ENCODE measurements at places on chromosomes 4 and X.

DNA sequence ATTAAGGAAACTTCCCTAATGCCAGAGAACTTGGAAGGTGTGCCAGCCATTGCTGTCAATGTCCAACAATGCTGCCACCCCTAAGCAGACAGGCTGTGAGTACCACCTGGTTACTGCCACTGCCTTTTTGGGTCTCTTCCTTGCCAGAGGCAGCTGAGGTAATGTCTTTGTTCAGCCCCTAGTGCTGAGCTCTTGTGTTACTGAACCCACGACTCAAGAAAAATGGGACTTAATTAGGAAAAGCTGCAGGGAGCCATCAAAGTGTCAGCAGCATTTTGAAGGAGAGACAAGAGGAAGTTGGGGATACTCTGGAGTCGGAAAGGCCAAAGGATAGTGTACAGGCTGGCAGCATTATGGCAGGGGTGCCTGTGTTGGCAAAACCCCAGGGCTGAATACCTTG is 283.7 kb downstream of the AFF2 start:
- DNase-seq: no peak

- DNase-seq: no peak
These were observed 66.0 kb downstream of the CPEB2 start for GRCh38 chr4:15068298-15068697.

- DNase-seq: no peak
These were observed 6.6 kb downstream of the PLP1 start for GRCh38 chrX:103783196-103783595.

- peak; percentile 13 for DNase-seq
These were observed 294.3 kb upstream of the BOD1L1 start for GRCh38 chr4:13921805-13922204.

GRCh38 chr4:86910369-86910768 is 18.1 kb upstream of the C4orf36 start:
- no peak for DNase-seq

DNA sequence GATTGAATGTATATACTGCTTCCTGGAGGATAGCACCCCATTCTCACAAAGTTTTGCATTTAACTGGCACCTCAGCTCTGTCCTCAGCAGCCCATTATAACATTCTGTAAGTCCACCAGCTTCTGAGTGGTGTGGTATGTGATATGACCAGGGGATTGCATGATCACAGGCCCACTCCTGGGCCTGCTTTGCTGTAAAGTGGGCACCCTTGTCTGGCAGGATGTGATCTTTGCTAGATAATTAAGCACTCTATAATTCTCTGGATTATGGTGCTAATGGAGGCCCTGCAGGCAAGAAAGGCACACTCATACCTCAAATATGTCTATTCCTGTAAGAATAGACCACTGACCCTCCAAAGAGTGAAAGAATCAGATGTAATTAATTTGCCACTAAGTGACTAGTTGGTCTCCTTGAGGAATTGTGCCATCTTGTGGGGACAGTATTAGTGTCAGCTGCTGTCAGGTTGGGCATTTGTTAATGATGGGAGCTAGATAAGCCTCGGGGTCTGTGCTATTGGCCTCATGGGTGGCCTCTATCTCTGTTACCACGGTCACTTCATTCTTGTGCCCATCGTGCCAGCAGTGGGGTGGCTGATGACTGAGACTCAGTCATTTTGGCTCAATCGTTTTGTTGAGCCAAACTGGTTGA is 2.2 kb upstream of the CFI start:
- DNase-seq: no peak

DNA sequence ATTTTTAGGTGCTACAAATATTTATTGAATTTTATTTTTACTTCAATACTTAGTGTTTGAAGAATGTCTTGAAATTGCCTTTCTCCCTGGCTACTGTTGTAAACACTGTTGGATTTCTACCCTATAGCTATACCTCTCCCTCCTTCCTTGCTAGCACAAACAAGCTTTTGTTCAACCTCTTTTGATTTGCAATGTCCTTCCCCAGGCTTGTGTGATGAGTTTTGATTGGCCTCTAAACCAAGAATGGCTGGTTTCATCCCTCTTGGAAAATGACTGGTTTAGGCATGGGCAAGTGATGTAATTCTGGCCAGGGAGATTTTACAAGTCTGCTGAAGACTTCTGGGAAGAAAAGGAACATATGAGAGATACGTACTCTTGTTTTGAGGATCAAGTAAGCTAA is 25.3 kb upstream of the SLITRK2 start:
- no peak for DNase-seq

DNA sequence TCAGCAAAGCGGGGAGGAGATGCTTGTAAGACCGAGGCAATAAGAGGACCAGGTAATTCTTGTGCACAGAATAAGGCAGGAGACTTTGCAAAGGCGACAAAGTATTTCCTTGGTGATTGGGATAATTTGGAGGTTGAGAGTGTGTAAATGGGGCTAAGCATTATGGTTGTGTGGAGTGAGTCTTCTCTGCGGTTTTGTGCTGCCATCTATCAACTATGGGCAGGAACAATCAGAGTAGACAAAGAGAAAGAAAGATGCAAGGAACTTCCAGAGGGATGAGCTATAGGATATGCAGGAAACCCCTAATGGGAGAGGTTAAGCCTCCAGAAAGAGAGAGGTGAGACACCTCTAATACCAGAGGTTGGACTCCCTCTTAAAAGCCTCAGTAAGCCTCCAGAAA is 339.8 kb downstream of the PAPSS1 start:
- no peak for DNase-seq

DNA sequence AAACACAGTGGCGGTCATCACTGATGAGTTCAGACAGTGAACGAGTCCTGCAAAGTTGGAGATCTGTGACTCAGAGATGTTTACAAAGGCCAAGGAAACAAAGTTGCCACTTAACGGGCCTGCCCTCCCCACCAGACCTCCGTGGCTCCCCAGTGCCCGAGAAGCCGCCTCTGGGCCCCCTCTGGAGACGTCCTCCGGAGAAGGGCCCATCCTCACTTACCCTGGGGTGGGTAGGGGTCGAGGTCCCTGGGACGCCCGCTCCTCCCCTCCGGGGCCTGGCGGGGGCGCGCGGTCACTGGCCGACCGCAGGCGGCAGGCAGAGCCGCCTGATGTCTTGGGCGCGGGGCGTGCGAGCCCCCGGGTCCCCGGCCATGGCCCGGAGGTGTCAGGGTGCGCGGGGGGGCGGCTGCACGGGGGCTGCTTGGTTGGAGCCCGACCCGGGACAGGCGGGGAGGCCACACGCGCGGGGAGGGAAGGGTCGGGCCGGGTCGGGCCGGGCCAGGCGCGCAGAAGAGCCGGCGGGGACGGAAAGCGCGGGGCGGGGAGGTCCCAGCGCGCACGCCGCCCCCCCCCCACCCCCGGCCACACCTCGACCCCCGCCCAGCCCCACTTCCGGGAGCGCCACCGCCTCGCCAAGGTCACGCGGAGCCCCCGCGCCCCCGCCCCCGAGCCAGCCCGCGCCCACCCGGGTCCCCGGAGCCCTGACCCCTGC is 529 bp downstream of the DHRSX start:
- no peak for DNase-seq
